A549 treated with GW870086 at 1 μM for 4 hours (cell line): ENCODE measurements at places on chromosomes 5 and 9. TPM values are rescaled to one million over a fixed set of nuclear protein-coding genes. Genes with fewer than 3 reads are reported as not detected.

Gene CD180
- not detected in 5 replicates for total RNA-seq

Gene KLF9
- total RNA-seq: 1.8 to 3.2 TPM (median 2.8 TPM) in 5 replicates

Gene SLC4A9
- 0.09 to 0.18 TPM (median 0.10 TPM) in 3 of 5 replicates, not detected in the others for total RNA-seq

Gene SHISAL2B
- total RNA-seq: not detected in 5 replicates

Gene GNAQ
- total RNA-seq: 11.8 to 19.5 TPM (median 16.5 TPM) in 5 replicates

Gene OTULINL
- 11.4 to 15.9 TPM (median 13.0 TPM) in 5 replicates for total RNA-seq

Gene CDK9
- total RNA-seq: 43.2 to 45.6 TPM (median 44.8 TPM) in 5 replicates

Gene AQP3
- 11.9 to 18.2 TPM (median 15.1 TPM) in 5 replicates for total RNA-seq

Gene TAF11L5
- not detected in 5 replicates for total RNA-seq

Gene CYSRT1
- 3.6 to 5.2 TPM (median 4.2 TPM) in 5 replicates for total RNA-seq

Gene SLC36A2
- not detected in 5 replicates for total RNA-seq

Gene CCL19
- not detected in 5 replicates for total RNA-seq

Gene KIF2A
- total RNA-seq: 26.2 to 41.7 TPM (median 37.0 TPM) in 5 replicates

Gene C5orf58
- total RNA-seq: not detected in 5 replicates

Gene OR1L1
- total RNA-seq: not detected in 5 replicates

Gene LIFR
- 4.3 to 8.4 TPM (median 7.3 TPM) in 5 replicates for total RNA-seq

Gene PCDHA9
- 0.02 to 0.07 TPM in 2 of 5 replicates, not detected in the others for total RNA-seq

Gene KDM4C
- 8.1 to 9.5 TPM (median 9.1 TPM) in 5 replicates for total RNA-seq

Gene FAM78A
- 0.19 to 0.35 TPM (median 0.26 TPM) in 5 replicates for total RNA-seq

Gene EIF4E1B
- not detected in 5 replicates for total RNA-seq

Gene LCN2
- 2.4 to 6.8 TPM (median 3.2 TPM) in 5 replicates for total RNA-seq

Gene GMCL2
- not detected in 5 replicates for total RNA-seq

Gene SH3PXD2B
- 13.7 to 20.7 TPM (median 18.4 TPM) in 5 replicates for total RNA-seq

Gene IGIP
- total RNA-seq: 0.75 to 1.0 TPM (median 0.83 TPM) in 5 replicates
